T-cell (primary cell): ENCODE measurements at places on chromosomes 13 and 19.
A peak's percentile ranks its signal among the peaks of the same experiment; 100 is the strongest.

DNA sequence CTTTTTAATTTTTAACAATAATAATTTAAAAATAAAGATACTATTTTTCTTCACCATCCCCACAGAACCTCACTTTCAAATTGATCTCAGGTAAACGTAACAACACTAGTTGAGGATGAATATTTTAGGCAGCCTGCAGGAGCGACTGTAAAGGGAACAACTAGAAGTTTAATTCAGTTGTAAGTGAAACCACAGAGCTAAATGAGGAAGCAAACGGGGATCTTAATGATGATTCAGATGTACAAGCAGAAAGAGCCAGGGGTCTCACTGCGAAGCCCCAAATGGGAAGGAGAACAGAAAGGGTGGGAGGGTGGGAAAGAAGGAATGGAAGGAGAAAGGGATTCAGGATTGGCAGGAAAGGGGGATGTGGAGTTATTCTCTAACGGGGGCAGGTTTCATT, 54.6 kb upstream of the RAP2A start:
- DNase-seq, result no peak

GRCh38 chr19:40831502-40832430, 18.5 kb downstream of the CYP2A6 start:
- DNase-seq, result no peak

GRCh38 chr13:24110011-24110410, 50.5 kb upstream of the SPATA13 start:
- DNase-seq, result no peak

DNA sequence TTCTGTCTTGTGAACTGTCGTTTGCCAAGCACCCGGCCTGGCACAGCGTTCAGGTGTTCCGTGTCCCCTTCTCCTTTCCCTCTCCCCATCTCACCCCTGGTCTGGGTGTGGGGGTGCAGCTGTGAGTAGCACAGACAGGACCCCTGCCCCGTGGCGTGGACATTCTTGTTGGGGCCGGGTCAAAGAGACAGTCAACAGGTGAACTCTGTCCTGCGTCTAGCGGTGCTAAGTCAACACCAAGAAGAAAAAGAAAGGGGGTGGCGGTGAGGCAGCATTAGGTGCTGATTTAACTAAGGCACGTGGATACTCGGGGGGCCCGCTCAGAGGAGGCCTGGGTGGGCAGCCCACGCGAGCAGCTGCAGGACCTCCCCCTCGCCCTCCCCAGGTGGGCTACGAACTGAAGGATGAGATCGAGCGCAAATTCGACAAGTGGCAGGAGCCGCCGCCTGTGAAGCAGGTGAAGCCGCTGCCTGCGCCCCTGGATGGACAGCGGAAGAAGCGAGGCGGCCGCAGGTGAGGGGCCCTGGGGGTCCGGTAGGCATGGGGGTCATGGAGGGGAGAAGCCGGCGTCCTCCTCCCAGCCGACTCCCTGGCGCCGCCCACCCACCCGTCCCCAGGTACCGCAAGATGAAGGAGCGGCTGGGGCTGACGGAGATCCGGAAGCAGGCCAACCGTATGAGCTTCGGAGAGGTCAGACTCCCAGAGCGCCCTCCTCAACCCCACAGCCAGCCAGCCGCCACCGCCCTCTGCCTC, 9.7 kb upstream of the CNOT3 start:
- no peak for DNase-seq

GRCh38 chr19:31575846-31576335, 226.7 kb upstream of the TSHZ3 start:
- no peak for DNase-seq

DNA sequence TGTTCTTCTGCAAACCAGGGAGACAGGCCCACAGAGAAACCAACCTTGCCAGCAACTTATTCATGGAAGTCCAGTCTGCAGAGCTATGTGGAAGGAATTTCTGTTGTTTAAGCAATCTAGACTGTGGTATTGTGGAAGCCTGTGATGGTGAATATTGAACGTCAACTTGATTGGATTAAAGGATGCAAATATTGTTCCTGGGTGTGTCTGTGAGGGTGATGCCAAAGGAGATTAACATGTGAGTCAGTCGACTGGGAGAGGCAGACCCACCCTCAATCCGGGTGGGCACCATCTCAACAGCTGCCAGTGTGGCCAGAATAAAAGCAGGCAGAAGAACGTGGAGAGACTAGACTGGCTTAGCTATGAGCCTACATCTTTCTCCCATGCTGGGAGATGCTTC, 606.0 kb downstream of the EFNB2 start:
- no peak for DNase-seq

GRCh38 chr19:13669780-13670355, 94.5 kb upstream of the MRI1 start:
- no peak for DNase-seq

GRCh38 chr13:26872525-26873385, 112.2 kb upstream of the GPR12 start:
- no peak for DNase-seq

GRCh38 chr13:25683662-25684370, 312.0 kb downstream of the ATP8A2 start:
- DNase-seq, result no peak

DNA sequence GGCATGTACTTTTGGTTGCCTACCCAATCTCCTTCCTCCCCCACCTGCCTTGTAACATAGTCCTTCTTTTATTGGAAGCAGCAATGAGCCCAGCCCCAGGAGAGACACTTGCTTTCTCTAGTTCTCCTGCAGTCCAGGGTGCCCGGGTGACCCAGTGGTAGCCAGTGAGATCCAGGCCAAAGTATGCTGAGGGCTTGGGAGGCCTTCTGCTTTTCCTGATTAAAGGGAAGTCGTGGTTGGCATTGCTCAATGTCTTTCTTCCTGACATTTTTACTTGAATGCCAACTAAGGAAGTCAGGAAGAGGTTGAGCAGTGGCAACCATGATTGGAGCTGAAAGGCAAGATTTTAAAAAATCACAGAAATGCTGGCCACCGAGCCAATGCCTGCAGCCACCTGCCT, 25.7 kb downstream of the CNMD start:
- DNase-seq, result no peak

DNA sequence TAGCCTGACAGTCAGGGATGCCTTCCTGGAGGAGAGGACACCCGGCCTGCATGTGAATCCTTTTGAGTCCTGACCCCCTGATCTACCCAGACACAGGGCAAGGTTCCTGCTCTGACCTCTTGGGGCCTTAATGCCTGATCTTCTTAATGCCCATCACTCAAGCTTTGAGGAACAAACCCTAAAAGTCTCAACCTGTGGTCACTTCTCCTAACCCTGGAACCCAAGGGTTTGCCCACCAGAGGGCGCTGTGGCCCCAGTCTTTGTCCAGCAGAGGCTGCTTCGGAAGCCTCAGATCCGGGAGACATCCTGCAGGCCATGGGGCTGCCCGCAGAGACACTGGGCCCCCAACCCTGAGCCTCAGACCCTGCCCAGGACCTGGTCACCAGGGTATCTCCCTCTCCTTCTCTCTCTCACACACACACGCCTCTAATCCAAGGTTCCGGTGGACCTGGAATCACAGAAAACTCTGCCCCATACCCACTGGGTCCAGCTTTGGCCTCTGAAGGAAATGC, 9.8 kb upstream of the DPF1 start:
- peak; percentile 70 for DNase-seq

DNA sequence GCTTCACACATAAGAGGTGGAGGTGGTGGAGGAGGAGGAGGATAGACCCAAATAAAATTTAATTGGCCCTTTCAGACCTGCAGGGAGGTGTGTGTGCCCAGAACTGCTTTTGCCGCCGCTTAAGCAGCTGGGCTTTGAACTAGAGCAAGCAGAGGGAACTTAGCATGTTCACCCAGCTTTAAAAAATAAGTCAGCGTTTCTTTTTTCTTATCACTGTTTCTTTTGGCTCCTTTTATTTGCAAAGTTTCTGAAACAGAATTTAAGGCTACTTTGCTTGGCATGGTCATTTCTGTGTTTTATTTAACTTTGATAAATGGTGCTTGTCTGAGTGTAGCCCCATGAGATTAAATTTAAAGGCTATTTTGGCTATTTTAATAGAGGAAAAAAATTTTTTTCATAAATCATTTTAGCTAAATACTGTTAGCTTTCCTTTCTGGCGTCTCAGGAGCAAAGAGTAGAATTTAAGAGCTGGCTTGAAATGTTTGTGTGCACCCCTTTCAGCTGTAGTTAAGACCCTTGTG, 43.3 kb upstream of the RNF113B start:
- no peak for DNase-seq

GRCh38 chr13:23599083-23599925, 29.1 kb downstream of the TNFRSF19 start:
- DNase-seq, result no peak

- DNase-seq, result no peak
Observed at GRCh38 chr19:1222394-1222793, 15.4 kb downstream of the CBARP start.

DNA sequence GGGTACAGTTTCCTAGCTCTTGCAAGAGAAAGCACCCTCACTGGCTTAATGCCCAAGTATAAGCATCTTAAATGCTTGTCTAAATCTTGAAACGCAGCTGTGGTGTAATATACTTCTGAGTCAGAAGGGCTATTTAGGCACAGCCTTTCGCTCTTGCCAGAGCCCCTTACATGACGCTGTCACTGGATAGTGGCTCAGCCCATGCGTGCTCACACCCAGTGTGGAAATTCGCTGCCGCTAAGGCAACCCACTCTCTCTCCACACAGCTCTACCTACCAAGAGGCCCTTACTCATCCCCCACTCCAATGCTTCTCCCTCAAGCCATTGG, 24.0 kb downstream of the UQCRFS1 start:
- no peak for DNase-seq

DNA sequence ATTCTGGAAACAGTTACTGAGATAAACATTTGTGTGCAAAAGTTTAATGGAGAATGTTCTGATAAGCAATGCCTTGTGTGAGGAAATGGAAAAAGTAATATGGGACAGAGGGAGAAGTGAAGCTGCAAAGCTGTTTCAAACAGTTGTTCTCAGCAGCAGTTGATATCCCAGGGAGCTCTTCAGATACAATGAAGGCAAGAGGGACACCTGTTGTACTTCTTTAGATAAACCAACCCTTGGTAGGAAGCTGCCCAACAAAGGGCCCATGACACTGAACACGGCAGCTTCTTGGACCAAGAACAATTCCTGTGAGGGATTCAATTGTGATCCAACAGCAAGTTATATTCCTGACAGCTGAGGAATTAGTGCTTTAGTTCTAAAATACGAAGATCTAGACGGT, 894.3 kb upstream of the PCDH20 start:
- DNase-seq, result no peak

DNA sequence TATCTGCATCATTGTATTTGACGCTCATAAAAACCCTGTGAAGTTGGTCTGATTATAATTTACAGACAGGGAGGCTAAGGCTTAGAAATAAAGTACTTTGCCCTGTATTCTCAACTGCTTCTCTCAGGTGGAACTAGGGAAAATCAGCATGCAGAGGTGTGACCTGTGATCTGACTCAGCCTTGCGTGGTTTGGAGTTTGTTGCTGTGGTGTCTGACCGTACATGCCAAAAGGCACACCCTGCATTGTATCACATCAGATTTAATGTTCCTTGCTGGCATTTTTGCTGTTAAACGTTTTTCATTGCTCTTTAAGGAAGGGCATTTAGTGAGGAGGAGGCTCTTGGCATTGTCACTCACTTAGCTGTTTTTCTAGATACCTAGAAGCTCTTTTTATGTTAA, 58.8 kb upstream of the C1QTNF9B start:
- DNase-seq, result no peak

DNA sequence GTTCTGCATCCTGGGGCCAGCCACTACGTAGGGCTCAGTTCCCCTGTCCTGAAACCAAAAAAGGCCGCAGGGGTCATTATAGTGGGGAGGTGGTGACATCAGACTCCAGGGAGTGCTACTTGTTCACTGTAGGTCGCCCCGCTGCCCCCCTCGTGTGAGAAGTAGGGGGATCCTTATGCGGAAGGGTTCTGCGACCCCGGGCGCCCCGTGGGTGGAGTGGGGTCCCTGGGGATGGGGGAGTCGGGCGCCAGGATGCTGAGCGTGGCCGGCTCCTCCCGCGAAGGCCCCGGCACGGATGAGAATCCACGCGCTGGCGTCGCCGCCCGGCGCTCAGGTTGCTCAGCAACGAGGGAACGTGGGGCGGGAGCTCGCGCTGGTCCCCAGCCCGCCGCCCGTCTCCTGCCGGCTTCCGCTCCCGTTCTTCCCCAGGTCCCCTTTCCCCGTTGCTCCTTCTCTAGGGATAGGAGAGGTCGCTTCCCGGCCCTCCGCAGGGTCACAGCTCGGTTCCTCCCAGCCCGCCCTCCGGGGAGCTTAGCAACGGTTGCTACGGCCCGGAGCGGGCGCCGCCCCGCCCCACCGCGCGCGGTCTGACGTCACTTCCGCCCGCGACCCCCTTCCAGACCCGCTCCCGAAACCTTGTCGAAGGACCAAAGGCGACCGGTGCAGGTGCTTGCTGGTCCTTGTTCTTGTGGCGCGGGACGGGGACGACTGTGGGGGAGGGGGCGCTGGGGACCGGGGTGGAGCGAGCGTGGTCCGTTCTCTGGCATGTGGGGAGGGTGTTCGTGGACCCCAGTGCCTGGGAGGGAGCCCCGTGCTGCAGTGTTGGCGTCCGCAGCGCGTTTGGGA, at the start of gene NAT14:
Gene NAT14 (plus strand): TSS at position 596 of the 846 bp plus-strand sequence. CDS start 521 bp downstream, outside the sequence.
- peak; percentile 47 for DNase-seq

DNA sequence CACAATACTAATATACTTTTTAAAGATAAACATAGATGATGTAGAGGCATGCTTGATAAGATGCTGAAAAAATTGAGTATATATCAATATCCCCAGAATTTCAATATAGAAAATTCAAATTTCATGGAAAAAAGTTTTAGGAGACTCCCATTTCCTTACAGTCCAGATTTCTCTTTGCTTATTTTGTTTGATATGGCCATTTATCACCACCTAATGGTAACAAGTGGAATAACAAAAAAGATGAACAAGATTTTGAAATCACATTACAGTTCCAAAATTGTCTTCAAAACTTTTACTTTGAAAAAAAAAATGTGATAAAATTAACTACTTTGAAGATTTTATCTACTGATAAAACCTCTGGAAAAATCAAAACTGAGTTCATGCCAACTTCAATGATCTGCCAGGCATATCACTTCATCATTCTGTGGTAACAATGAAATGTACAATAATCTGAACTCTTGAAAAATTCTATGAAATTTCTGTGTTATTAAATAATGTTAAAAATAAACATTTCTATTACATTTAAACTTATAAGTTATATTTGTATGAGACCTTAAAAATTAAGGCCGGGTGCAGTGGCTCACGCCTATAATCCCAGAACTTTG, 17.5 kb downstream of the MIPEP start:
- DNase-seq, result no peak

DNA sequence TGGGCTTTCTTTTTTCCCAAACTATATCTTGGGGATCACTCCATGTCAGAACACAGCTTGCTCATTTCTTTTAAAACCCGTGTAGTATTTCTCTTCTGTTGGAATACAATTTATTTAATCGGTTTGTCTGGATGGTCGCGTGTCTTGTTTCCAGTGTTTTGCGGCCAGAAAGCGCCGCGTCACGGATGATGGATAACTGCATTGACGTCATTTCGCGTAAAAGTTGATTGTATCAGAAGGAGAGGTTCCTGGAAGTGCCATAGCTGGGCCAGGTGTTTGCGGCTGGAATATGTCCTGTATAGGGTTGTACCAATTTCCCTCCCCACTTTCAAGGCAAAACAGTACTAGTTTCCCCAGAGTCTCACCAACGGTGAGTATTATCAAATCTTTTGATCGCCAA, 9.7 kb downstream of the ACTL9 start:
- DNase-seq, result no peak
